ENCODE measurements at places on chromosomes 1 and 21. TPM values are rescaled to one million over a fixed set of nuclear protein-coding genes. Genes with fewer than 3 reads are reported as not detected.

DNA sequence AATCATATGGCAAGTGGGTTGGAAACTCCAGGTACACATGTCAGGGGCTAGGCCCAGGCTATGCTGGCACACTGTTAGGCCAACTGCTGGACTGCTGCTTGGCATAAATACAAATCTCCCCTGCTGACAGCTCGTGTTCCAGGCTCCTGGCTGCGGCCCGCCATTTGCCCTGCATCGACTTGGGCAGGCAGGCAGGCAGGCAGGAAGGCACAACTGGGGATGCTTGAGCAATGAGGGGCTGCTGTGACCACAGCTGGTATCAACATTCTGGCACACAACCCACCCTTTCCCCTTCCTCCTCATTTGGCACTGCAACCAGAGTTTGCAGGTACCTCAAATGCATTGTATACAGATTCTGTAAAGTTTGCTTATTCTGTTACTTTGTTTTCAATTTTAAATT is 53.2 kb downstream of the SAMSN1 start:
- no peaks in the 10 kb centered on the region for H3K36me3 ChIP-seq
- DNase-seq, result no peak
- no peaks in the 10 kb centered on the region for H3K27me3 ChIP-seq
- no peak overlapping the region for H3K27ac ChIP-seq
- H3K4me1 ChIP-seq, result no peaks in the 10 kb centered on the region
- no peak overlapping the region for H3K4me3 ChIP-seq

The THEM5 gene
- total RNA-seq, result not detected

The RGS13 gene
- total RNA-seq, result 0.10 TPM

GRCh38 chr1:50091068-50091467 is 17.7 kb upstream of the ELAVL4 start:
- H3K27ac ChIP-seq, result no peak overlapping the region
- no peak overlapping the region for H3K4me3 ChIP-seq
- no peak for DNase-seq
- H3K4me1 ChIP-seq, result no peaks in the 10 kb centered on the region
- H3K27me3 ChIP-seq, result no peaks in the 10 kb centered on the region
- no peaks in the 10 kb centered on the region for H3K36me3 ChIP-seq

GRCh38 chr1:38644092-38644491 is 215.5 kb downstream of the RRAGC start:
- peaks cover 11% of the 10 kb centered on the region for H3K27me3 ChIP-seq
- no peak for DNase-seq
- no peak overlapping the region for H3K27ac ChIP-seq
- H3K4me1 ChIP-seq, result no peaks in the 10 kb centered on the region

DNA sequence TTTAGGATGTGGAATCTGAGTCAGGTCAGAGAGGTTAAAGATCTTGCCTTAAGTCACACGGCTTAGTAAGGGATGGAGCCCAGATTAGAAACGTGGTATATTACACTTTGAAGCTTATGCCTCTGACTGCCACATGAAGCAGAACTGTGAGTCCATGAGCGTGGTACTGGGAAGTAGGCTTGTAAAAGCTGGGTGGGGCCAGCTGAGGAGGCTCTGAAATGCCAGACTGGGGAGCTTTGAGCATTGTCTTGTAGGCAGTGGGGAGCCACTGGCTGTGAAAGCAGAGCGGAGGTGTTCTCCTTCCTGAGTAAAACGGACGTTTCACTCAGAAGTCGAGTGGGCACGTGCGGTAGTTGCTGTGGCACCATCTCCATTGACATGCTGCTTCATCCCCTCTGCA is 72.6 kb upstream of the USP24 start:
- peaks cover 11% of the 10 kb centered on the region for H3K27me3 ChIP-seq
- DNase-seq, result no peak
- H3K4me3 ChIP-seq, result no peak overlapping the region
- H3K4me1 ChIP-seq, result no peaks in the 10 kb centered on the region
- no peaks in the 10 kb centered on the region for H3K36me3 ChIP-seq

GRCh38 chr1:100626397-100626796 is 88.5 kb downstream of the GPR88 start:
- H3K27ac ChIP-seq, result no peak overlapping the region
- no peak overlapping the region for H3K4me3 ChIP-seq
- H3K27me3 ChIP-seq, result no peaks in the 10 kb centered on the region
- no peaks in the 10 kb centered on the region for H3K36me3 ChIP-seq
- H3K4me1 ChIP-seq, result no peaks in the 10 kb centered on the region

- H3K36me3 ChIP-seq, result no peaks in the 10 kb centered on the region
- no peak overlapping the region for H3K4me3 ChIP-seq
- H3K4me1 ChIP-seq, result no peaks in the 10 kb centered on the region
Measured at GRCh38 chr1:224528900-224529299, 87.2 kb upstream of the CNIH3 start.
